Activated naive CD4-positive, alpha-beta T cell treated with anti-CD3 and anti-CD28 coated beads for 36 hours (primary cell): ENCODE measurements at places on chromosomes 7 and 10.

- DNase-seq = no peak
Observed at GRCh38 chr7:92614660-92615174, 24.5 kb upstream of the FAM133B start.

DNA sequence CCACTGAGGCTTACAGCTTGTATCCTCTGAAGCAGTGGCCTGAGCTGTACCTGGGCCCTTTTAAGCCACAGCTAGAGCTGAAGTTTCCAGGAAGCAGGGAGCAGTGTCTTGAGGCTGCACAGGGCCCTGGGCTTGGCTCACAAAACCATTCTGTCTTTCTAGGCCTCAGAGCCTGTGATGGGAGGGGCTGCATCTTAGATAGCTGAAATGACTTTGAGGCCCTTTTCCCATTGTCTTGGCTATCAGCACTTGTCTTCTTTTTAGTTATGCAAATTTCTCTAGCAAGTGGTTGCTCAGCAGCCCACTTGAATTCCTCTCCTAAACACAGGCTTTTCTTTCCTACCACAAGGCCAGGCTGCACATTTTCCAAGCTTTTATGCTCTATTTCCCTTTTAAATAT, 864.2 kb downstream of the REEP3 start:
- DNase-seq = no peak

GRCh38 chr10:120989996-120990598, 138.9 kb downstream of the WDR11 start:
- no peak for DNase-seq

DNA sequence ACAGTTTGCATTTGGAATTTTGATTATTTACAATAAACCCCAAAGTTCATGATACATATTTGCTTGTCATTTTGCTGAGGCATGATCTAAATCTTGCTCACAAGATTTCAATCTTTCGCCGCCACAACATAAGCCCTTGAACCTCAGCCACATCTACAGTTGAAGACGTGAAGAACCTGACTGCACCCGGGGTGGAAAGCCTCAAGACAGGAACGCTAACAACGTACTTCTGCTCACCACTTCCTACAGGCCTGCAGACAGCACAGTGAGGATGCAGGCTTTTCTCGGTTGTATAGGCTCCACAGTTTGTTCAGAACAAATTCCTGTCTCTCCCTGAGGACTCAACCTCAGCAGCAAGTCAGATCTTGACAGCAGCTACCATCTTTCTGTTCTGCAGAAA, 393.8 kb upstream of the PRKCQ start:
- DNase-seq = peak; percentile 12
